H1 (cell line): ENCODE measurements at places on chromosomes 7 and 10. TPM values are rescaled to one million over a fixed set of nuclear protein-coding genes. Genes with fewer than 3 reads are reported as not detected.

GRCh38 chr7:1691601-1692514, 21.8 kb downstream of the ELFN1 start:
- H3K27me3 ChIP-seq, result no peaks in the 10 kb centered on the region
- DNase-seq, result no peak
- no peak overlapping the region for H3K4me3 ChIP-seq
- no peak overlapping the region for H3K27ac ChIP-seq
- peaks cover 10% of the 10 kb centered on the region for H3K4me1 ChIP-seq

GRCh38 chr7:126411821-126412383, 840.8 kb downstream of the GRM8 start:
- H3K36me3 ChIP-seq, result no peaks in the 10 kb centered on the region
- H3K27ac ChIP-seq, result no peak overlapping the region
- no peak overlapping the region for H3K4me3 ChIP-seq

DNA sequence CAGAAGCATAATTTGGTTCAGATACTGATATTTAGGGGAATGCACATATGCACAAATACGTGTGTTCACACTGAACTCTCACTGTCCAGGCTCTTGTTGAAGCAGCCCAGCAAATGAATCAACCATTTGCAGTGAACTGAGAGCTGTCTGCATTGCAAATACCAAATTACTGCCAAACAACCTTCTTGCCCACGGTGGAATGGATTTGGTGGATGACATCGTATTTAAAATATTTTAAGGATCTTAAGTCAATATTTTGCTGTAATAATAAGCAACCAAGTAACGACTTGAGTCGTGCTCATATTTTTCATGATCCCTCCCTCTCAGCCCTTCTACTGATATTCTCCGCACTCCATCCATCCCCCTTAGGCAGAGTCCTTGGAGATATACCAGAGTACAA, 107.9 kb upstream of the FEZF1 start:
- no peaks in the 10 kb centered on the region for H3K27me3 ChIP-seq
- H3K36me3 ChIP-seq, result no peaks in the 10 kb centered on the region
- H3K27ac ChIP-seq, result no peak overlapping the region
- H3K4me3 ChIP-seq, result no peak overlapping the region
- H3K4me1 ChIP-seq, result peaks cover 7% of the 10 kb centered on the region
- DNase-seq, result no peak

GRCh38 chr7:32583791-32584190, 88.5 kb downstream of the AVL9 start:
- DNase-seq, result no peak
- H3K4me3 ChIP-seq, result no peak overlapping the region
- H3K36me3 ChIP-seq, result peaks cover 36% of the 10 kb centered on the region
- peaks cover 13% of the 10 kb centered on the region for H3K4me1 ChIP-seq

- H3K36me3 ChIP-seq, result no peaks in the 10 kb centered on the region
- no peaks in the 10 kb centered on the region for H3K27me3 ChIP-seq
- no peak overlapping the region for H3K27ac ChIP-seq
- no peaks in the 10 kb centered on the region for H3K4me1 ChIP-seq
- no peak overlapping the region for H3K4me3 ChIP-seq
- no peak for DNase-seq
Observed at GRCh38 chr7:105943486-105943885, 19.6 kb upstream of the CDHR3 start.

DNA sequence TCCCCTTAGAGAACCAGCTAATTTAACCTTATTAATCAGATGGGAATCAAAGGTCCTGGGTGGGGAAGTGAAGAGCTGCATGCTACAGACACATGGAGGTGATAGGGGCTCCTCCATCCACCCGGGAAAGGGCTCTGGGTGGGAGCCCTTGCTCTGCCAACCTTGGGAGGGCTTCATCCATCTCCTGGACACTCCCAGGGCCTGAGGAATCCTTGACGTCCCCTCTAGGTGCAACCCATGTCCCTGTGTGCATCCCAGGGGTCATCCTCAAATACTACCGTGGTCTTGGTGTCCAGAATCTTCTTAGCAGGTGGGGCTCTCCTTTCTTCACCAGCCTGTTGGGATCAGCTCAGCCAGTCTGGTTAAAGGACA, 55.4 kb upstream of the IGFBP3 start:
- no peaks in the 10 kb centered on the region for H3K27me3 ChIP-seq
- peaks cover 7% of the 10 kb centered on the region for H3K4me1 ChIP-seq
- H3K4me3 ChIP-seq, result no peak overlapping the region
- no peak overlapping the region for H3K27ac ChIP-seq

GRCh38 chr10:96703358-96703757, 17.0 kb downstream of the PIK3AP1 start:
- no peaks in the 10 kb centered on the region for H3K36me3 ChIP-seq
- H3K27ac ChIP-seq, result no peak overlapping the region
- H3K4me1 ChIP-seq, result no peaks in the 10 kb centered on the region
- no peaks in the 10 kb centered on the region for H3K27me3 ChIP-seq
- no peak overlapping the region for H3K4me3 ChIP-seq

- H3K27ac ChIP-seq, result no peak overlapping the region
- no peak overlapping the region for H3K4me3 ChIP-seq
- 0 out of 2 replicates have a peak, but pooled peaks cover 4% of the 10 kb centered on the region for H3K4me1 ChIP-seq
Observed at GRCh38 chr7:38541440-38541839, 89.7 kb downstream of the AMPH start.

DNA sequence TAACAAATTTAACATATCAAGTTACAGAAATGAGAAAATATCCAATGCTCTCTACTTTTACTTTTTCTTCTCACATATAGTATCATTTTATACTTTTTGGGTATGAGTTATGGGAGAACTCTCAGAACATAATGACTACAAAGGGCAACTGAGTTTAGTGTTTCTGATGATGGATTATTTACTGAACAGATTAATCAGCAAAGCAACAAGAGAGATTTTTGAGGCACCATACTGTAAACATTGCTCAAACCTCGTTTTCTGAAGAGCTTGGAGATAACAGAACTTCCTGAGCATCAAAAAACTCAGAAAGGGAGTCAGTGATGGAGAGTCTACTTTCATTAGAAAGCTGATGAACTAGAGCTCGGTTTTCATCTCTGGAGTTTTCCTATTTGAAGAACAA, 84.8 kb upstream of the GSDME start:
- DNase-seq, result no peak
- H3K4me3 ChIP-seq, result no peak overlapping the region
- no peak overlapping the region for H3K27ac ChIP-seq
- H3K27me3 ChIP-seq, result no peaks in the 10 kb centered on the region

DNA sequence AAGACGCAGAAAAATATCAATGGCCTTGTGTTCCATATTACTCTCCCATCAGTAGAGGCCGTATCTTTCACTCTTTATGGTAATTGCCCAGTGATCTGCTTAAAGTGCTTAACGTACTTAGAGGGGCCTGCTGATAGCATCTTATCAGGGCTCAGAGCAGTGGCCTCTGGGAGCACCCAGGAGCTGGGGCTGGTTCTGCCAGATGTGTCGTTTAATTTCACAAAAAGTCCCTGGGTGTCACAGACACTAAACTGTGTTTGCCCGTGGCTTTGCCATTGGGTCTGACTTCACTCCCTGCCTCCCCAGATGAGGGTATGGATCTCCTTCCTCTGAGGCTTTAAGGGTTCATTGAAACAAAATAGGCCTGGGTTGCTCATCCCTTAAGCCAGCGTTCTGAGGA, 435.3 kb downstream of the GATA3 start:
- H3K4me1 ChIP-seq, result no peaks in the 10 kb centered on the region
- no peaks in the 10 kb centered on the region for H3K27me3 ChIP-seq
- H3K27ac ChIP-seq, result no peak overlapping the region
- no peak for DNase-seq

DNA sequence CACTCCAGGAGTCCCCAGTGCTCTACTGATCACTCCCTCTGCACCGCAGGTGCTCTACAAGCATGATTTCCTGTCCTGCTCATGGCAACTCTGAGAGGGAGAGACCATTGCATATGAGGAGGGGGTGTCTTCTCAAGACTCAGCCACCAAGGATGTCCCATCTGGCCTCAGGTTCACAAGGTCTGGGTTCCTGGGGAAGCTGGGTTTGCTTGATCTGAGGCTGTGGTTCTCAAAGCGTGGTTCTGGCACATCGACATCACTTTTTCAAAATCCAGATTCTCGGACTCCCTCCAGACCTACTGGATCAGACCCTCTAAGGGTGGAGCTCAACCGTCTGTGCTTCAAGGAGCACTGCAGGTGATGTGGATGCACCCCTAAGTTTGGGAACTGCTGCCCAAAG, 247.5 kb downstream of the PLXNA4 start:
- H3K4me3 ChIP-seq, result no peak overlapping the region
- H3K27me3 ChIP-seq, result no peaks in the 10 kb centered on the region
- H3K36me3 ChIP-seq, result no peaks in the 10 kb centered on the region
- H3K27ac ChIP-seq, result no peak overlapping the region

- peaks cover 2% of the 10 kb centered on the region; the same call in 1 of the 2 replicates for H3K4me1 ChIP-seq
- peaks cover 45% of the 10 kb centered on the region for H3K27me3 ChIP-seq
- H3K36me3 ChIP-seq, result no peaks in the 10 kb centered on the region
- peak; percentile 65 for DNase-seq
- H3K4me3 ChIP-seq, result peak overlapping the region; percentile 80
Observed at GRCh38 chr7:127251465-127252376, 1.0 kb downstream of the GRM8 start.

- H3K4me3 ChIP-seq, result no peak overlapping the region
- H3K27ac ChIP-seq, result no peak overlapping the region
- no peaks in the 10 kb centered on the region for H3K36me3 ChIP-seq
- H3K27me3 ChIP-seq, result no peaks in the 10 kb centered on the region
- no peak for DNase-seq
Observed at GRCh38 chr10:52811776-52812175, 39.2 kb upstream of the MBL2 start.

DNA sequence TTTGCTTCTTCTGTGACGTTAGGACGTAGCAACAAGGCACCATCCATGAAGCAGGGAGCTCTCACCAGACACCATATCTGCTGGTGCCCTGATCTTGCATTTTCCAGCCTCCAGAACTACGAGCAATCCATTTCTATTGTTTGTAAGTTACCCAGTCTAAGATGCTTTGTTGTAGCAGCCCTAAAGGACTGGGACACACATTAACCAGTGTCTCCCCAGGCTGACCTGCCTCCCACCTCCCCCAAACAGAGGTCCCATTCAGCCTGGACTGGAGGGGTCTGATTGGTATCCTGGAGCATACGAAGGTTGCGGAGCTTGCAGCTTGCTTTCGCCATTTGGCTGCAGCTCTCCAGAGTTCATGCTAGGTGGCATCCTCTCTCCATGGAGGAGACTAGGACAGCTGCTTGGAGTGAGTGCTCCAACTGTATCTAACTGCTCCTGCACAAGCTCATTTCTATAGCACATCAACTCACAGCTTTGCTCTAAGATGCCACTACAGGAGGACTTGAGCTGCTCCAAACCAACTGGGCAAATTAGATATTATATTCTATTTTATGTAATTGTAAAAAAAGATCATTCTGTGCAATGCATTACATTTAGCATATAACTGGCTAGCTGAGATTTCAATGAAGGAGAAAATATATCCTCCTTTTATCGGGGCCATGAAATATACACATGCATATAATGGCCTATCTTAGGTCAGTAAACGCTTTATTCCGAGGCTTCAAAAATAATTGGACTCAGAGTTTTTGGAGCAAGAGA, 8.0 kb upstream of the GRK5 start:
- DNase-seq, result peak; percentile 59
- H3K4me3 ChIP-seq, result no peak overlapping the region
- no peak overlapping the region for H3K27ac ChIP-seq
- no peaks in the 10 kb centered on the region for H3K27me3 ChIP-seq

Gene TMEM236
- total RNA-seq, result 0.07 and 0.11 TPM in 2 replicates

Gene MMD2
- total RNA-seq, result not detected in 2 replicates

Gene SFTPD
- 0.54 and 1.1 TPM in 2 replicates for total RNA-seq

Gene ABCB4
- total RNA-seq, result 0.57 and 0.60 TPM in 2 replicates

Gene GPRIN2
- total RNA-seq, result 17.8 and 18.6 TPM in 2 replicates

Gene AGK
- total RNA-seq, result 30.0 and 34.0 TPM in 2 replicates
